ENCODE measurements at places on chromosomes 5 and 9. TPM values are rescaled to one million over a fixed set of nuclear protein-coding genes. Genes with fewer than 3 reads are reported as not detected.

NMUR2 gene
- not detected for total RNA-seq

AJM1 gene
- total RNA-seq: 0.82 TPM

DNA sequence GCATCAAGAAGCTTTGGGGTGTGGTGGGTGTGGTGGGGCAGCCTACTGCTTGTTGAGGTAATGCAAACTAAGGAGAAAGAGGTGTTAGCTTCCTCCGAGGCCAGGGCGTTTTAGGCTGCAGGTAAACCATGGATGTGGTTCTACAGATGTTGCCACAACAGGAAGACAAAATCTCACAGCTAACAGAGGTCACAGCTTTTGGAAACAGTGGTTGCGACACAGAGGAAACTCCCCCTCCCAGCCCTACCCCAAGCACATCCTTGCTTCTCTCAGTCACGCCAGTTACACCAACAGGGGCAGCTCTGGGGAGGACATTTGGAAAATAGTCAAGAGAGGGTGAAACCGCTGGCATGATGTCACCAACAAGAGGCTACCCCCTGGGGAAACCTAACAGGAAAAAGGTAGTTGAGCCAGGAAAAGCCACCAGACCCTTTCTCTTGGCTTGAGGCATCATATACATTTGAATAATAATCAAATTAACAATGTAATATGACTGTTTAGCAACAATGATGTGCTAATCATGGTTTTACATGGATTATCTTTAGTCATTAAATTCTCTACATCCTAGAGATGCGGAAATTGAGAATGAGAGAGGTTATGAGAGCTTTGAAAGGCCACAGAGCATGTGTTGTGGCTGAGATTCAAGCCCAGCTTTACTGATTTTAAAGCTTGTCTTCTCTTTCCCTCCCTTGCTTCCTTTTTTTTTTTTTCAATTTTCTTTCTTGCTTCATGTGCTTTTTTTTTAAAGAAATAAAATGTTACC is 82.2 kb upstream of the IL12B start:
- no peak for DNase-seq

OSTF1 gene
- total RNA-seq: 11.8 TPM

DNA sequence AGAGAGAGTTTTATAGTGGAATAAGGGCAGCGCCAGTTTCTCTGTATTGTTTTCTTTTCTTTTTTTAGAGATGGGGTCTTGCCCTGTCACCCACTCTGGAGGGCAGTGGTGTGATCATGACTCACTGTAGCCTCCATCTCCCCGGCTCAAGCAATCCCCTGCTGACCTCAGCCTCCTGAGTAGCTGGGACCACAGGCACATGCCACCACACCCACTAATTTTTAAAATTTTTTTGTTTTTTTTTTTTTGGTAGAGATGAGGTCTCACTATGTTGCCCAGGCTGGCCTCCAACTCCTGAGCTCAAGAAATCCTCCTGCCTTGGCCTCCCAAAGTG is 119.0 kb downstream of the PIK3R1 start:
- no peak for DNase-seq

ZNF782 gene
- total RNA-seq: 48.5 TPM

FAM153A gene
- total RNA-seq: 2.4 TPM

Data from frontal cortex (tissue), 4 donors.